Right lung (tissue), 10 donors: ENCODE measurements at places on chromosomes 13 and 19. TPM values are rescaled to one million over a fixed set of nuclear protein-coding genes. Genes with fewer than 3 reads are reported as not detected.

ZNF555 gene
- polyA plus RNA-seq: 8.1 TPM

- no peak for DNase-seq
Measured at GRCh38 chr13:99959540-99960230, 11.9 kb downstream of the ZIC5 start.

DNA sequence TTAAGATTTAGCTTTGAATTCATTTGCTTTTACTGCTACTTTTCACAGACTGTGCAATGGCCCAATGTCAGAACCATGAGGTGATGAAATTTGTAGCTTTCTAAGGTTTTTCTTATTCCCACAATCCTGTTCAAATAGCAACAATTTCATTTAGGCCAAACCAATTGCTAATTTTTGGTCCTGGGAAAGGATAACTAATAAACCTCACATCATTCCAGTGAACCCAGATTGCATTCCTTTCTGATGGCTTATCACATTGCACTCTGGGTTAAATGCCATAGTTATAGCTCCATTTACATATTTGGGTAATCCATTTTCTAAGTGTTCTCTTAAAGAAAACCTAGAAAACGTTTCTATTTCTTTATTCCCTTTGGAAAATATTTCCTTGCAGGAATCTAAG lies 22.9 kb upstream of the POMP start:
- DNase-seq: no peak

DNA sequence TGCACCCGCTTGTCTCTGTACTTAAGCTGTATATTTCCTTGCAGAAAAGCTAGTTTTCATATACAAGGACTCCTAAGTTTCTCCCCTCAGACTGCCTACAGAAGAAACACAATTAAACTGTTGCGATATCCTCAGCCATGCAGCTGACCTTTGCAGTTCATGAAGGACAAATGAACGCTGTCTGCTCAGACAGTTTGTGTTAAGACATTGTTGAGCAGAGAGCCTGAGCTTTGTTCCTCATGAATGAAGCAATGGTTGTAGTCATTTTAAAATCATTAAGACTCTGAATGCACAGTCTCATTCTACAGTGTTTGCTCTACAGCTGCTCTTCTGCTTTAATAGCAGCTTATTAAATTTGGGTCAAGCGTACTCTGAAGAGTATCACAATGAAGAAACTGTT lies 23.2 kb upstream of the MAB21L1 start:
- no peak for DNase-seq

GRCh38 chr13:20301403-20302071 lies 69.4 kb upstream of the GJB6 start:
- DNase-seq: peak; percentile 9

DNA sequence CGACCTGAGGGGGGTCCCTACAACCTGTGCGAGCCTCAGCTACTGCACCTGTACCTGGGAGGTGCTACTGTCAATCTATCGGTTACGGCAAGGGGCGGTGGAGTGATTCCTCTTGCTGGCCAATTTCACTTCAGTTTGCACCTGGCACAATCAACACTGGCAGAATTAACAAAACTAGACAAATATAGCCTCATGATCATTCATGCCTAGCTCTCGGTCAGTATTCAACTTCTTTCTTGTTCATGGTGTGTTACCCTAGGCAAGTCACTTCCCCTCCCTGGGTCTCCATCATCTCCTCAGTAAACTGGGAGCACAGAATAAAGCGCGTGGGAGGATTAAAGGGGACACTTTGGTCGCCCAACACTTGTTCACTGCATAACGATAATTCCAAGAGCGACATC lies 618 bp downstream of the HAUS8 start:
- no peak for DNase-seq

DNA sequence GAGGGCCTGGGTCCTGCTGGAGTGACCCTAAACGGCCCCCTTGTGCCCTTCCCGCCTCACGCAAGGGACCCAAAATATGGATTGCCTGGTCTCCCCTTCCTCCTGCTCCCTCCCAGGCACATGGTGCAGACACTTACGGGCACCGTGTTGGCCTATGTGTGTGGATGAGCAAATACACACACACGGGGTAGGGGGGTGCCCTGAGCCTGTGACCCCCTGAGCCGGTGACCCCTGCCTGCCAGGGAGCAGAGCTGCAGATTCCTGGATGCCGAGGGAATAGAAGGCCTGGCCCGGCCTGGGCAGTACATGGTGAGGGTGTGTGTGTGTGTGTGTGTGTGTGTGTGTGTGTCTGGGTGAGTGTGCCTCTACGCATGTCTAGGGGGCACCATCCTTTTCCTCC lies 33.3 kb downstream of the CEBPA start:
- no peak for DNase-seq

- no peak for DNase-seq
Measured at GRCh38 chr19:10828981-10829821, 6.8 kb downstream of the TMED1 start.

GRCh38 chr13:49314344-49314882 lies 66.7 kb downstream of the CDADC1 start:
- DNase-seq: no peak

DNA sequence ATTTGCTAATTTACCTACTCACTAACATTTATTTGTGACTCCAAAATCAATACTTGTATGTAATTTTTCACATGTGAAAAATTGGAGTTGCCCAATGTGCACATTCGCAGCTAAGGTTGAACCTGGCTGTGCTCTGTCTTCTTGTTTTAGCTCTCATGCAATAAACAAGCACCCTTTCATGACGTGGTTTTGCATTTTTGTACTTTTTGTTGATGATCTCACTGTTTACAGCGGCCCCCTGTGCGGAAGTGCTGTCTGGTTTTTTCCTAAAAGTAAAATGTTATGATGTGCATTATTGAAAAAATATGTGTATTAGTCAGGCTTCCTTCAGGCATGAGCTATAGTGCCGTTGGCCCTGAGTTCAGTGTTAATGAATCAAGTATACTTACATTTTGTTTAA lies 18.1 kb downstream of the DGKH start:
- DNase-seq: no peak

WDR88 gene
- polyA plus RNA-seq: 1.7 TPM

DNA sequence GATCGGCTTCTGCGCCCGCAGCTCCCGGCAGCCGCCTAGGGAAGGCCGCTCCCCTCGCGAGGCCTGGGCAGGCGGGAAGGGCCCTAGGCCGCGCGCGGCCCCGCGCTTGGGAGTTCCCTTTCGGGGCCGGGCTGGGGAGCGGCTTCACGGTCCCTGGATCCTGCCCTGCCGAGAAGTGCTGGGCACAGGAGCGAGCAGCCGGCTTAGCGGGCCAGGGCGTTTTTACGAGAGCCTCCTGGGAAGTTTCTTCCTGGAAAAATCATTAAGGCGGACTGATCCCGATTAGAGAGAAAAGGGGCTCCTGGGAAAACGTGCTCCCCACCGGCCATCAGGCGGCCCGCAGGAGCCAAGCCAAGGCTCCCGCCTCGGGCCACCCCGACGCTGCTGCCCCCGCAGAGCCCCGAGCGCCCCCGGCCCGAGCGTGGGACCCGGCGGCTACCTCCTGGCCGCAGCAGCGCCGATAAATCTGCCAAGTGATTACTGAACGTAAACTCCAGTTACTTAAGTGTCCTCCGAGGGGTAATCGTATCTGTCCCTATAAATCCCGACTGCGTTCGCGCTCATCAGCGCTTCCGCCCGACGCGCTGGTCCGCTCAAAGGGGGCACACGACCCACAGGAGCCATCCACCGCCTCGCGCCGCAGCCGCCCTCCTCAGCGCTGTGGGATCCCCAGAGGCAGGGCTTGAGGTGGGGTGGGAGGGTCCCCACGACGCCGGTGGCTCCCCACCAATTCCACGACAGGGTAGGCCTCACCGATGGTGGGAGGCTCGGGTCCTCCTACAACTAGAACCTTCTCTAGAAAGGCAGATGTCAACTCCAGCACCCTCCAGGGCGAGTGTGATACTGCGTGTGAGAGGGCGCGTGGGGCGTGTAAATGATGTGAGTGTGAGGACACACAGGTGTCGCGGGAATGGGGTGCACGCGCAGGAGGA lies 2.8 kb downstream of the ZIC5 start:
- DNase-seq: no peak

GRCh38 chr13:42673677-42674076 lies 99.7 kb downstream of the TNFSF11 start:
- no peak for DNase-seq

DNA sequence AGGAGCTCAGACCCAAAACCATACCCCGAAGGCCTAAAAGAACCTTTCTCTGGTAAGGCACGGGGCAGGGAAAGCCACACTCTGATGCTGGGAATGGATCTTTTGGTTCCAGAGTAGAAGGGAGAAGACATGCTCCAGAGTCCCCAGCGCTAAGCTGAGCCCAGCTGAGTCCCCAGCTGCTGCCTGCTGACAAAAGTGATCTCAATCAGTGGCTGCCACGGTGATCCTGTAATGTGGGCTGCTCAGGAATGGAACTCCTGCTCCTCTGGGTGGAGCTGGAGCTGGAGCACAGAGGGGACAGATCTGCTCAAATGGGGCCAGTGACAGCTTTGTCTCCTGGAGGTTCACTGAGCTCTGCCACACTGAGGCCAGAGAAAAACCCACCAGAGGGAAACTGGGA lies 70.5 kb downstream of the MLLT1 start:
- DNase-seq: no peak

GRIN2D gene
- polyA plus RNA-seq: 0.24 TPM

KLF1 gene
- polyA plus RNA-seq: 0.64 TPM

DNA sequence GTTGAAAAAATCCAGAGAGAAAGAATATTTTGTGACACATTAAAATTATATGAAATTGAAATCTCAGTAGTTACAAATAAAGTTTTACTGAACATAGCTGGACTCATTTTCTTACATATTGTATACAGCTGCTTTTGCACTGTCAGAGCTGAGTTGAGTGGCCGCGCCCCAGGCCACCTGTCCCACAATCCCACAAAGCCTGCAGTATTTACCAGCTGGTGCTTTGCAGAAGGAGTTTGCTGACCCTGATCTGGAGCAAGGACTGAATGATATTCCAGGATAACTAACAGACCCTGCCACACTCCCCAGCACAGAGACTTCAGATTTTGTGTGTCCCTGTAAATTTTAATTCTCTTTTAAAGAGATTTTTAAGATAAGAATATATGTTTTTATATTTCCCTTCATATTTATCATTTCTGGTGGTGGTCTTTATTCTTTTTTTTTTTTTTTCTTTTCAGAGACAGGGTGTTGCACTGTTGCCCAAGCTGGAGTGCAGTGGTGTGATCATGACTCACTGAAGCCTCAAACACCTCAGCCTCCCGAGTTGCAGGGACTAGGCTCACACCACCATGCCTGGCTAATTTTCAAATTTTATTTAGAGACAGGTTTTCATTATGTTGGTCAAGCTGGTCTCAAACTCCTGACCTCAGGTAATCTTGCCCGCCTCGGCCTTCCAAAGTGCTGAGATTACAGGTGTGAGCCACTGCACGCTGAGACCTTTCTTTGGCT lies 48.5 kb downstream of the TDRD12 start:
- DNase-seq: no peak

EPS8L1 gene
- polyA plus RNA-seq: 8.4 TPM

PRODH2 gene
- polyA plus RNA-seq: not detected

TJP3 gene
- 20.0 TPM for polyA plus RNA-seq

GRCh38 chr13:26184791-26185250 lies 37.3 kb downstream of the RNF6 start:
- DNase-seq: peak; percentile 54

- no peak for DNase-seq
Measured at GRCh38 chr19:5048727-5049553, 80.0 kb downstream of the KDM4B start.

DNA sequence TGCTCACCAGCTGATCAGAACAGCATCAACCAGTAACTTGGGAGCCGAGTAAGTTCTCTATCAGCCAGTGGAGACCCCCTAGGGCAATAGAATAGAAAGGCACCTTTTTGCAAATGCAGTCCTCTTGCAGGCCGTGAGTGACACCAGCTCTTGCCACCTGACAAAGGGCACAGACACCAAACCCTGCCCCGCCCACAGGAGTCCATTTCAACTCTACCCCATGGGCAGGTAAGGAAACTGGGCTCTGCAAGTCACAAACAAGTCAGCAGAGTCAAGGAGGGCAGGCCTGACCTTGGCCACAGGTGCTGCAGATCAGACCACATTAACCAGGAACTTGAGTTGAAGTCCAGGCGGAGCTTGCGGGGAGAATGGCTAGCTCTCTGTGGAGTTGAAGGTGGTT lies 77.4 kb upstream of the SPATA13 start:
- no peak for DNase-seq

DNA sequence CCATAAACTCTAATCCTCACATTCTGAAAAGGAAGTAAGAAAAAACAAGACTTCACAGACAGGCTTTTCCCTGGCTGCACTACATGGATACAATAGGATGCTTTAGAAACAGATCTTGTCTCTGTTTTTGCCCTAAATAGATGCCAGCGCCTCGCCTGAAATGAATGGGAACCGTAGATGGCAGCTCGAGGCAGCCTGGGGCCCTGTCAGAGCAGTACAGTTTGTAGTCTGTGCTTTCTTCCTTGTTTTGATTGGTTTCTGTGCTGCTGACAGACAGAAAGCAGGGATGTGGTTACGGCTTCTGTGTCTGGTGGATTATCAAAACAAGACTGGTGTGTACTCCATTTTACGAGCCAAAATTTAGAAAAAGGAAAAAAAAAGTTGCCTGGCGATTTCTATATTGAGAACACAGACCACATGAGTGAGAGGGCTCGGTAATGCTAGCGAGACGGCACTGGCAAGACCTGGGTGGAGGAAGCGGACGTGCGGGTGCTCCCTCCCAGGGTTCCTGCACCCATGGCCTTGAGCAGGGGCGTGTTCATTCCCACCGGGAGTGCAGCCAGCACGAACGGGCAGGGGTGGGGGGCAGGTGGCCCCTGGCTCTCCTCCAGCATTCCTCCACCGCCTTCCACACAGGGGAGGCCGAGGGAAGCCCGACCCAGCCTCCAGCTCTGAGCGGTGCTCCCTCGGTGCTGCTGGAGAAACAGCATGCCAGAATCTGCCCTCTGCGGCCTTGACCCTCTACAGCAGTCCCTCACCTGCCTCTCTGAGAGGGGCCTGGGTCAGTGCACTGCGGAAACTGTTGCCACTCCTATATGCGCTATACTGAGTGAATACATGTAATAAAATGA lies 37.6 kb upstream of the C1QTNF9 start:
- peak; percentile 51 for DNase-seq

ZNF681 gene
- 9.1 TPM for polyA plus RNA-seq

GRCh38 chr19:23315286-23315685 lies 65.1 kb upstream of the ZNF724 start:
- no peak for DNase-seq

GRCh38 chr13:94382517-94382916 lies 97.0 kb downstream of the DCT start:
- DNase-seq: no peak

ZNF223 gene
- 14.7 TPM for polyA plus RNA-seq

GRCh38 chr13:23608701-23609413 lies 38.6 kb downstream of the TNFRSF19 start:
- DNase-seq: peak; percentile 45

GRCh38 chr19:35843676-35844481 lies 8.4 kb downstream of the NPHS1 start:
- no peak for DNase-seq

DNA sequence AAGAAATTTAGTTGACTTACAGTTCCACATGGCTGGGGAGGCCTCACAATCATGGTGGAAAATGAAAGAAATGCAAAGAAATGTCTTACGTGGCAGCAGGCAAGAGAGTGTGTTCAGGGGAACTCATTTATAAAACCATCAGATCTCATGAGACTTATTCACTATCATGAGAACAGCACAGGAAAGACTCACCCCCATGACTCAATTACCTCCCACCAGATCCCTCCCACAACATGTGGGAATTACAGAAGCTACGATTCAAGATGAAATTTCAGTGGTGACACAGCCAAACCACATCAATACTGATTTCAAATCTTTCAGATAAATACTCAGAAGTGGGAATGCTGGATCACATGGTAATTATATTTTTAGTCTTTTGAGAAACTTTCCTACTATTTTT lies 1357.9 kb downstream of the SLITRK5 start:
- no peak for DNase-seq
